ENCODE measurements at places on chromosomes 5 and 9.

- DNase-seq: no peak
Observed at GRCh38 chr5:79330071-79330470, 94.1 kb downstream of the JMY start.

GRCh38 chr9:136019041-136019680 is 58.0 kb upstream of the UBAC1 start:
- no peak for DNase-seq

GRCh38 chr5:7207979-7208378 is 188.0 kb upstream of the ADCY2 start:
- no peak for DNase-seq

- DNase-seq: no peak
Observed at GRCh38 chr9:128390813-128391711, 19.9 kb downstream of the URM1 start.

DNA sequence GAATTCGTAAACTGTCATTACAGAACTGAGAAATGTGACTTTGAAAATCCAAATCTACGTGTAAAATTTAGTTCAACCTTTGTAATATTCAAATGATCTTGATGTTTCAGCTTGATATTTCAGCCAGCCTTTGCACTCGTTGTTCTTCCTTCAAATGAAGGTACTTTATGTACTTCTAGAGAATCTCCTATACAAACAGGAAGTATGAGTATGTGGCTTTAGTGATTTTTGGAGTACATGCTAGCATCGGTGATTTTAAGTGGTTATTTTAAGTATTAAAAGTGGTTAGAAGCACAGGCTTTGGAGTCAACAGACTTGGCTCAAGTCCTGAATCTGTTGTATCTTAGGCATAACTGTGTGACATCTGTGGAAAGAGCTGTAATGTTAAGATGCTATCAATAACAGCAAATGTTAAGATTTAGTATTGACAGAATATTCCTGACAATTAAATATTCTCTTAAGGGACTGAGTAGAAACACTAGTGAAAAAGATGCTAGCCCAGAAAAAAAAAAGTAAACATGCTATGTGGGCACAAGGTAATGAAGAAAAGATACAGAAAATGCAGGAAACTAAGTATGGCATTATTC is 398.0 kb downstream of the ADGRV1 start:
- DNase-seq: no peak

DNA sequence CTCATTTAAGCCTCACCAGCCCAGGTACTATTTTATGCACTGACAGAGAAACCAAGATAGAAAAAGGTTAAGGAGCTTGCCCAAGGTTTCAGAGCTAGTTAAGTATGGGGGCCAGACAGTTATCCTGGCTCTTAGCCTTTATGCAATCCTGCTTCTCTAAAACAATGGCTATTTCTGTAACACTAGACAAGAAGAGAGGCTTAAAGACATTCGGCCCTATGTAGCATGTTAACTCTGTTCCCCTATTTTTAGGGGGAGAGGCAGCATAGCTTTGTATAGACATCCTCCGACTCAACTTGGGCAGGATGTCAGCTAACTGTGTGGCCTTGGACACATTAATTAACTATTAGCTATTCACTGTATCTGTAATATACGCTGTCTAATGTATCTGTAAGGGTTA is 54.6 kb downstream of the LHFPL2 start:
- DNase-seq: no peak

DNA sequence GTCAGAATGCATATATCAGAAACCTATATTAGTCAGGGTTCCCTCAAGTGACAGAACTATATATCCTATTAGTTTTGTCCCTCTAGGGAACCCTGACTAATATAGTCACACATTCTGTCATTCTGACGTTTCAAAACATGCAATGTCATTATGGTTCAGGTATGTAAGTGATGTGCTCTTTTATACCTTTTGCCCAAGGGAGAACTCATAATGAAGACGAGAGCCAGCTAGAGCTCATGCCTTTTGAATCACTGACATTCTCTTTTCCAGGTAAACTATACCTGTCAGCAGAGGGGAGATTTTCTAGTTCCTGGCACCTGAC is 576.7 kb downstream of the LRRC70 start:
- no peak for DNase-seq

DNA sequence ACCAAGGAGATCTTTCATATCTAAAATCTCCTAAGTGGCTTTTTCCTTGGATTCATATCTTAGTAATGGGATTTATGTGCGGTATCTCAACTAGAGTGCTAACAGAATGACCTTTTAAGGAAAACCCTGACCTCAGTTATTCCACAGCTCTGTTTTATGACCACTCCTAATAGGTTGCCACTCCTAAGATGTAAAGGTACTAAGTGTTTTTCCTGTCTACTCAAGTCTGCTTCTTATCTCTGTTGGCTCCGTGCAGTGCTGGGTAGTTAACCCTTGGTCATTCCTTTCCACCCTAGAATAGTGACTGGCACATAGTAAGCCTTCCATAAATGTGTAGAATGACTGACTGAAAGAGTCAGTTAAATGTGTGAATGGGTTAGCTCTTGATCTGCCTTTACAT is 161.4 kb downstream of the DOCK2 start:
- DNase-seq: no peak

- DNase-seq: no peak
Observed at GRCh38 chr5:132065351-132065937, 5.0 kb downstream of the IL3 start.

- no peak for DNase-seq
Observed at GRCh38 chr5:36056422-36056821, 10.3 kb downstream of the UGT3A2 start.

Data from substantia nigra (tissue), 51 donors.